Fibroblast of skin of left quadriceps (primary cell): ENCODE measurements at places on chromosomes 1 and 21.

GRCh38 chr1:212457740-212458338, 25.1 kb downstream of the NENF start:
- DNase-seq: no peak

DNA sequence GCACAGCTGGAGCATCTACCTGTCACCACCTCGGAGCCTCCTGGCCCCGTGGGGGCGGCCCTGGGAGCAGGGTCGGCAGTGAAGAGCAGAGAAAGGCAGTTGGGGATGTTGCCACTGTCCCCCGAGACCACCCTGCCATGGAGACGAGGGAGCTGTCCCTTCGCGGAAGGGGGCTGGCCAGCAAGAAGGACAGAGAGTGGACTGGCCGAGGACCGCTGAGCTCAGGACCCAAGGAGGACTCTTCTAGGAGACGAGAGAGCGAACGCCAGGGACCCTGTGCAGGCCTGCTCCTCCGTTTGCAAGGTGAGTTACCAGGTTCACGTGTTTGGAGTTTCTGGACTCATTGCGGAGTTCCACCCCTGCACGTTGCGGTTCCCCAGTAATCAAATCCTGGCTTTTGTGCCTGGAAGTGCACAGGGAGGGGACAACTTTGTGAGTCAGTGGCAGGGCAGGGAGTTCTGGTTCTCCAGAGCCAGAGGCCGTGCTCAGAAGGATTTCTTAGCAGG, 5.6 kb upstream of the POFUT2 start:
- no peak for DNase-seq

- no peak for DNase-seq
These were observed 3.9 kb downstream of the TMEM201 start for GRCh38 chr1:9592510-9593075.

DNA sequence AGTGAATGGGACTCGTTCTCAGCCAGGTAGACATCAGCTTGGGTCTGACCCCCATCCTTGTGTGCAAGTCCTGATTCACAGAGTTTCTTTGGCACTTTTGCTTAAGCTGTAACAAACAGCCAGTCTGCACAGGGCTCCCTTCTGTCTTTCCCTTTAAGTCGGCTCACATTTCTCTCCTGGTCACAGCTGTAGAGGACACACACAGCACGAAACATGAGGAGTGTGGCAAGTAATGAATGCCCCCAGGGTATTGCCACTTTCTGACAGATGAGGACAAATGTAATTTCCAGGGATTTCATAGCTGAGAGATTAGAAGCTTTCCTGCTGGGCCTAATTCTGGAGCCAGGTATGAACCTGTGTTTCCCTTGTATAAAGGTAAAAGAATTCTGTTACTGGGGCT, 423.5 kb downstream of the KIF26B start:
- DNase-seq: no peak

DNA sequence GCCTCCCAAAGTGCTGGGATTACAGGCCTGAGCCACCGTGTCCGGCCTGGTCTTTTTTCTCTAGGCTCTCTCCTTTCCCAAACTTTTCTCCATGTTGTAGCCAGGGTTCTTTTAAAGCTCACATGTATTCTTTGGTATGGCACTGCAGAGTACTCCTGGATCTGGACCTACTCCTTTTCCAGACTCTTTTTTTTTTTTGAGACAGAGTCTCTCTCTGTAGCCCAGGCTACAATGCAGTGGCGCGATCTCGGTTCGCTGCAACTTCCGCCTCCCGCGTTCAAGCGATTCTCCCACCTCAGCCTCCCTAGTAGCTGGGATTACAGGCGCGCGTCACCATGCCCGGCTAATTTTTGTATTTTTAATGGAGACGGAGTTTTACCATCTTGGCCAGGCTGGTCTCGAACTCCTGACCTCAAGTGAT, 602 bp upstream of the MED18 start:
- no peak for DNase-seq

DNA sequence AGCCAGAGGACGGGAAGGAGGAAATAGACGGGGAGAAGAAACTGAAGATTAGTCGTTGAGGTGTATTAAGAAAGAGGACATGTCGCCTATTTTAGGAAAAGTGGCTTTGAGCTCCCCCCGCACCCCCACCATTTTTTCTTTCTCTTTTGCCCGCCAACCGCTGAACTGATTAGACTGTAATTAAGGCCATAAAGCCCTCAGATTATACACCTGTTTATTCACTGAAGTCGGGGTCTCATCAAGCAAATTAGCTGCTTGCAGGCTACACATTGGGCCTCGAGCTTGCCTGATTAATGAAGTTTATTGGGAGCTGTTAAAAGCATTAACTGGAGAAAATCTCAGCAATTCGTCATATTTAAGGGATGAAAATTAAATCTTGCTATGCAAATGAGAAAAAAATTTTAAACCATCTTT, 119.4 kb upstream of the RRP15 start:
- no peak for DNase-seq

DNA sequence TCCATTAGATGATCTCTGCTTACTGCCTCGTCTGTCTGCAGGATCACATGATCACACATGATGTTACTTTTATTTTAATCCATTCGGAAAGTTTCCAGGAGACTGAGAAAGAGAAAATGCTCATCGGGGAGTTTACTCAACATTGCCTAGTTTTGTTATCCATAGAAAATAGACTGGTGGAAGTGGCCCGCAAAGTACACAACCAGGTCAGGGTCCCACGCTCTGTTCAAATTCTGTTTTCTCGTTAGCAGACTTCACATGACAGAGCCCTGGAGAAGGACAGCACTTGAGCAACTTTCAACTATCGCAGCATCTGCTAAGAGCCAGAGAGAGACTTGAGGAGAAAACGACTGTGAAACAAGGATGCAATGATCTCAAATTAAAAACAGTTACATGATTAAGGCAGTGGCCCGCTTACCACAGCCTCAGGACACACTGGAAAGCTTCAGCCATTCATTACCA, 44.2 kb downstream of the ADAMTS1 start:
- DNase-seq: peak; percentile 63

DNA sequence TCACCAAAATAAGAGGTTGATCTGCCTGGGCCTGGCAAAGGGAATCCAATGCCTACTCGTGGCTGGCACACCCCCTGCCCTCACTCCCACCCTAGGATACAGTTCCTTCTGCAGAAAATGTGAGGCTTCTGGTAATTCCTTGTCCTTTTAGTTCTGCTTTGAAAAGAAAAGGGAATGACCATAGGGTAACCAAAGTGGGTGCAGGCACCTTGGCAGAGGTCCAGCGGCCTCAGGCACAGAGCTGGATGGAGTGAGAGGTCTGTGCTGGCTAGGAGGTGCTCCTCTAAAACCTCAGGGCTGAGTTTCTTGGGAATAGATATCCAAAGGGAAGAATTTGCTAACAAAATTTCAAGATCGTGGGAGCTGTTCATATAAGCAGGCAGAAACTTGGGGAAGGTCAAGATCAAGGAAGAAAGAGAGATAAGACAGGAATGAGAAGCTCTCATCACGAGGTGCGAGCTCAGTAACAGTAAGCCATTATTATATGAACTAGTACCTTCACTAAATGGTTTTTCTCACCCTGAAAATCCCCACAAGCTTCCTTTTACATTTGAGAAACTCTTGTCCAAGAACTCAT, 293.1 kb upstream of the LYPLAL1 start:
- DNase-seq: no peak
